ENCODE measurements at places on chromosomes 5 and 9. TPM values are rescaled to one million over a fixed set of nuclear protein-coding genes. Genes with fewer than 3 reads are reported as not detected.

DNA sequence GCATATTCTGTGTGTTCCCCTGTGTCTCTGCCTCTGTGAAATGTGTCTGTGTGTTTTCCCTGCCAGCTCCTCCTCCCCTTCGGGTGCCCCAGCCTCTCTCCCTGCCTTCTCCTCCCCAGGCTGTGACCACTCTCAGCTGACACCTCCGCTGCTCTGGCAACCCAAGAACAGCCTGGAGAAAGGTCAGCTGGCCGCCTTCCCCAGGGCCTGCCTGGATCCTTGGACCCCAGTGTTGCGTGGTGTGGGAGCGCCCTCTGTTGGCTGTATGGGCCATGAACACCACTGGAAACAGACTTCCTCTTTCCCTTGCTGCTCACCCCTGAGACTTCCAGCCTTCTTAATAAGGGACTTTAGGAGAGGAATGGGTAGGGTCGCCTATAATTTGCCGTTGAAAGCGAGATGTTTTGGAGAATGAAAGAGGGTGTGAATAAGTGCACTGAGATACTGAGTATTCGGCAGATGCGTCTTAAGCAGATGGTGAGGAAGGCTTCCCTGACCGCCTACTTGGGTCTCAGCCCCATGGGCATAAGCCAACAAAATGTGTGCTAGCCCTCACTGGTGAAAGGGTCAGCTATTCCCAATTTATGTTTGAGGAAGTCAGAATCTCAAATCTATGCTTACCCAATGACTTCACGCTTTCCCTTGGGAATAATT lies 114.9 kb upstream of the TRIM32 start:
- DNase-seq: no peak

GRCh38 chr9:133188006-133188842 lies 20.8 kb downstream of the OBP2B start:
- DNase-seq: no peak

GRCh38 chr9:113578882-113579282 lies 115.4 kb downstream of the RGS3 start:
- peak; percentile 79 for DNase-seq

PTBP3 gene
- polyA plus RNA-seq: 51.0 TPM

GRCh38 chr9:131181091-131181681 lies 55.8 kb downstream of the NUP214 start:
- DNase-seq: no peak

FOXI1 gene
- not detected for polyA plus RNA-seq

SLC25A2 gene
- polyA plus RNA-seq: not detected

KCNMB1 gene
- 0.06 TPM for polyA plus RNA-seq

GRCh38 chr5:127421471-127421870 lies 96.0 kb upstream of the PRRC1 start:
- DNase-seq: no peak

PCAT7 gene
- not detected for polyA plus RNA-seq

DNA sequence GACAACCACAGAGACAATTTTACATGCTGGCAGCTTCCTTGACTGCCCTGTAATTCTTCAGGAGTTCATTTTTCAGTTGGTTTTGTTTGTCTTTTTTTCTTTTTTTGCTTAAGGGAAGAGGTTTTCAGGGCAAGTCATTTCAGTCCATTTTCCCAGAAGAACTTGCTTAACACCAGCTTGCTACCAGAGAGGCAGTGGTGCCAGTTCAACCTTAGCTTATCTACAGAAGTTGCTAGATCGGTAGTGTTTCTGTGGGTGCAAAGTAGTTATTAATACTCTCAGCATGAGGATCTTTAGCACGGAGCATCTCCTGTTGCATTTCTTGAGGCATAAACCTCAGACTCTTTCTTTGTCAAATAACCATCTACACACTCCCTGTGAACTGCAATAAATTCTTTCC lies 1.1 kb downstream of the SPEF2 start:
- DNase-seq: no peak

DNA sequence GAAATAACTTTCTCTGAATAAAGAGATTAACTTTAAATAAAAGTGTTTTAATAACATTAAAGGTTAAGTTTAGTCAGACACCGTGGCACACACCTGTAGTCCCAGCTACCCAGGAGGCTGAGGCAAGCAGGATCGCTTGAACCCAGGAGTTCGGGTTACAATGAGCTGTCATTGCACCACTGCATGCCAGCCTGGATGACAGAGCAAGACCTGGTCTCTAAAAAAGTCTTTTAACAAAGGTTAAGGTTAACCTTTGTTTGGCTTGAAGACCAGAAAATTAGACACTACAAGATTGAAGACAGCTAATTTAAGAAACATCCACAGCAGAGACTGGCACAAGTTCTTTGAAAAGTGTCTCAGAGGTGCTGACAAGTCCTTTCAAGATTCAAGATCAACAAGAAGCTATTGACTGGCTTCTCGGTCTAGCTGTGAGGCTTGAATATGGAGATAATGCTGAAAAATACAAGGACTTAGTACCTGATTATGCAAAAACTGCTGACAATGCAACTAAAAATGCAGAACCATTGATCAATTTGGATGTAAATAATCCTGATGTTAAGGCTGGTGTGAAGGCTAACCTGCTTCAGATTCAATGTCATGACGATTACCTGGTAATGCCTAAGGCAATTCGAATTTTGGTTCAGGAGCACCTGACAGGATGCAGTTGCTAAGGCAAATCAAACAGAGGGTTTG lies 48.8 kb downstream of the FAM81B start:
- DNase-seq: no peak

GRCh38 chr9:119761812-119762211 lies 392.6 kb upstream of the BRINP1 start:
- no peak for DNase-seq

DNA sequence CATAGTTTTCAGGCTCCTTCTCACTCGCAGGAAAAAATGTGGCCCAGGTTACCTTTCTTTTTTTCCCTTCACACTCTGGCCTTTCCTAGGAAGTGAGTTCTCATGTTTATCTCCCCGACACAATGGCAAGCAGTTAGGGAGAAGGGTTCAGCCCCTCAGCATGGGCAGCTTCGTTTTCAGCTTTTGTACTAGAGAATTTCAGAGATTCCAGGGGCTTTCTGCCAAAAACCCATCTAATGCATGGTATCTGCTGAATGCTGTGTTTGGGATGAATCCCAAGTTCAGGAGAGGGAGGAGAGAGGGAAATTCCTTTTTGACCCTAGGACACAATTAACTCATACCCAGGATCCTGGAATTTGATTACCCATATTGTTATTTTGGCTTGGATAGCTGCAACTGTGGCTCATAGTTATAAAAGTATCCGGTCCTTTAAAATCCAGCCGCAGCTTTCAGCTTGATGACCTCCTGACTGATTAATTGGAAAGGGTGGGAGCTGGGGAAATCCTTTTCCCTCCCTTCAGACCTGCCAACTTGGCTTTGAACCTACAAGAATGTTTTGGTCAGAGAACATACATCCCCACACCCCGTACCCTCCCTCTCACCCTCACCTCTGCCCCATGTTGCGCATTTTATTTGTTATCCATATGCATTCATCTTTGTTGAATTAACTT lies 78.4 kb downstream of the TMEM252 start:
- DNase-seq: no peak

DNA sequence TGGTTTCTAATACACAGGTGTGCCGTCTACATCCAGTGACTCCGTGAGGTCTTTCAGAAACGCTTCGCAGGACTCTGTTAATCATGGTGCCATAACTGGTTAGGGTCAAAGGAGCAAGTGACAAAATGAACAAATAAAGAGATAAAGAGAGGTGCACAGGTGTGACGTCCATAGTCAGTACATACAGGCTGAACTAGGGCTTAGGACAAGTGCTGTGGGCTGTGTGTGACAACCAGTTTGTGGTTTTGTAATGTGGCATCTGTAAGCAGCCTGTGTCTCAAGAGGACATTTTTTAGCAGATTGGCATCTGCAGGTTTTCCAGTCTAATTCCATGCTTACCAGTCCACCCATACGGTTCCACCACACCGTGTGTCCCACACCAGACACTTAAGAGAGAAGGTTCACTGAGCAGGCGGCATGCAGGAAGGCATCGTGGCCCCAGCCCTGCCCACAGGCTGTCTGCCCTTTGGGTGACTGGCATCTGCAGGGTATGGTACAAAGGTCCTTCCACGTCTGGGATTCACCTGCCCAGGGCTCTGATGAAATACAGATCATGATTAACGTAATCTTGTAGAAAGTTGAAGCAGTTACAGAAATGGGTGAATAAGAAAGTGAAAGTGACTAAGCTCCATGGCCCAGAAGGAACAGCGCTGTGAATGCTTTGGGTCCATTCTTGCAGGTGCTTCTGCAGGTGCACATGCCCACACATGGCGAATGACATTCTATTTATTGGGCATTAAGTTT lies 26.9 kb downstream of the SRD5A1 start:
- no peak for DNase-seq

- DNase-seq: no peak
Measured at GRCh38 chr9:122016744-122017143, 76.4 kb downstream of the TTLL11 start.

- no peak for DNase-seq
Measured at GRCh38 chr5:133896873-133897272, 71.6 kb downstream of the C5orf15 start.

DNA sequence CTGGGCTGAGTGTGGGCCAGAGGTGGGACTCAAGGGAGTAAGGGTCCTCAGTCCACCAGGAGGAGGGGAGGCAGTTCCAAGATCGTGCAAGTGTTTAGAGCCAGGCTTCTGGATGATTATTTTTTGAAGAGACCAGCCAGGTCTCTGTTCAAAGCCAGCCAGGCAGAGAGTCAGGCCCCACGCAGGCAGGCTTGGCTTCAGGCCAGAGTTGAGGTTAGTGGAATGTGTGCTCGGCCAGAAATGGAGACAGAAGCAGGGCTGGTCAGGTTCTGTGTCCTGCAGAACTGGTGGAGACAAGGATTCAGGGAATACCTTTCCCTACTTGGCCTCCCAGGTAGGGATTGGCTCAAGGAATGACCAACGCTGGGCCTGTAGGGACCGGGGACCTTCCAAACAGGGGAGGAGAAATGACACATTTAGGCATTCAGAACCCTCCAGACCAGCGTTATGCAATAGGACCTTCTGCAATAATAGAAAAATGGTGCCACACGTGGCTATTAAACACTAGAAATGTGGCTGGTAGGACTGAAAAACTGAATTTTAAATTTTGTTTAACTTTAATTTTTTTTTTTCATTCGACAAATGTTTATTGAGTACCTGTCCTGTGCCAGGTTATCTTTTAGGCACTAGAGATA lies 106.2 kb downstream of the CMYA5 start:
- no peak for DNase-seq

GRCh38 chr9:79742110-79742721 lies 170.5 kb downstream of the TLE4 start:
- no peak for DNase-seq

KIAA1958 gene
- polyA plus RNA-seq: 3.7 TPM

DNA sequence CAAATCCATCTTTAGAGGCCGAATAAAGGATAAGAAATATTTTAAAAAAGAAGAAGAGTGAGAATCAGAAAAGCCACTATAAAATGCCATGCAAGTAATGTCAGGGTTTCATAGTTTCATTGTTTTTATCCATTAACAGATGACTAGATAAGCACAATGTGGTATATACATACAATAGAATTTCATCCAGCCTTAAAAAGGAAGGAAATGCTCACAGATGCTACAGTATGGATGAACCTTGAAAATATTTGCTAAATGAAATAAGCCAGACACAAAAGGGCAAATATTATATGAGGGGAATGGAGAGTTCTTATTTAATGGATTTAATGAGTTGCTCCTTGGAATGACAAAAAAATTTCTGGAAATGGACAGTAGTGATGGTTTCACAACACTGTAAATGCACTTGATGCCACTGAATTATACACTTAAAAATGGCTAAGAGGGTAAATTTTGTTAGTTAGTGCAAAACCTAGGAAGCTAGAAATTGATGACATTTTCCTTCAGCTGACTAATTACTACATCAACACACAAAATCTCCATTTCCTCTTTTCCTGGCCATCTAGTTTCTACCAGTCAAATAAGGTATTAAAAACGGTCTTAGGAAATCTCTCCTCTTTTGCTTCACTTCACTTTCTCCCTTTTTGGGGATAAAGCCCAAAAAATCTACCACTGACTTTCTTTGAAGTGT lies 86.6 kb downstream of the GNA14 start:
- DNase-seq: no peak

- no peak for DNase-seq
Measured at GRCh38 chr5:135867599-135867998, 28.0 kb downstream of the IL9 start.

DNA sequence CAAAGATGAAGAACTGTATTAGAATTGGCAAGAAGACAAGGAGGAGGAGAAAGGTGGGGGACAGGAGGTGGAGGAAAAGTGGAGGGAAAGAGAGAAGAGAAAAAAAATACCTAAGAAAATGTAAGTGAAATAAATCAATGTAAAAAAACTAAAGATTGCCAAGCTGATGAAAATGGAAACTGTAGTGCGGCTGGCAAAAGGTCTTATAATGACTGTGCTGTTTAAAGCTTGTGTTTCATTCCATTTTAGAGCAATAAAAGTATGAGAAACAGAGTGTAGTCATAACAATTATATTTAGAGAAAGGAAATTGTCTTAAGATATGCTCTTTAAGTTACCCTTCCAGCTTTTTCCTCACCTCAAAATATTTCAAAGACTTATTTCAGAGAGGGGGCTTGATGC lies 670.5 kb upstream of the SEMA6A start:
- no peak for DNase-seq

DNA sequence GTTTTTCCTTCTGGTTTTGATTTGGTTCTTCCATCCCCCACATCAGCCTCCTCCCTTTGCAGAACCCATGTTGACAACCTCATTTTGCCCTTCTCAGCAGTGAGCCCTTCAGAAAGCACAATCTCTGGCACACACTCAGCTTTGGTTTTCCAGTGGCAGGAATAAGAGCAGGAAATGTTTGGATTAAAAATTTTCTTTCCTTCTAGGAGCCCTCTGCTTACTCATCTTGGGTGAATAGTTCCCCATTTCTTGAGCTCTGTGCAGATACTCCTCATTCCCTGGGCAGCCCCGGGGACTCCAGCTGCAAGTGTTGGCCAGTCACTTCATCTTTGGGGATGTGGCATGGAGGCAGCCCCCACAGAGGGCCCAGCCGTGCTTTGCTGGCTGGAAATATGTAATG lies 170.5 kb downstream of the NR3C1 start:
- no peak for DNase-seq
